Renal pelvis (tissue), 12 donors: ENCODE measurements at places on chromosomes 5 and 9.

GRCh38 chr9:78383130-78383529 is 86.2 kb downstream of the PSAT1 start:
- no peak for DNase-seq

GRCh38 chr5:159220206-159220605 is 10.9 kb upstream of the RNF145 start:
- no peak for DNase-seq

- DNase-seq = no peak
Observed at GRCh38 chr9:8419596-8420275, 620.2 kb upstream of the DMAC1 start.

DNA sequence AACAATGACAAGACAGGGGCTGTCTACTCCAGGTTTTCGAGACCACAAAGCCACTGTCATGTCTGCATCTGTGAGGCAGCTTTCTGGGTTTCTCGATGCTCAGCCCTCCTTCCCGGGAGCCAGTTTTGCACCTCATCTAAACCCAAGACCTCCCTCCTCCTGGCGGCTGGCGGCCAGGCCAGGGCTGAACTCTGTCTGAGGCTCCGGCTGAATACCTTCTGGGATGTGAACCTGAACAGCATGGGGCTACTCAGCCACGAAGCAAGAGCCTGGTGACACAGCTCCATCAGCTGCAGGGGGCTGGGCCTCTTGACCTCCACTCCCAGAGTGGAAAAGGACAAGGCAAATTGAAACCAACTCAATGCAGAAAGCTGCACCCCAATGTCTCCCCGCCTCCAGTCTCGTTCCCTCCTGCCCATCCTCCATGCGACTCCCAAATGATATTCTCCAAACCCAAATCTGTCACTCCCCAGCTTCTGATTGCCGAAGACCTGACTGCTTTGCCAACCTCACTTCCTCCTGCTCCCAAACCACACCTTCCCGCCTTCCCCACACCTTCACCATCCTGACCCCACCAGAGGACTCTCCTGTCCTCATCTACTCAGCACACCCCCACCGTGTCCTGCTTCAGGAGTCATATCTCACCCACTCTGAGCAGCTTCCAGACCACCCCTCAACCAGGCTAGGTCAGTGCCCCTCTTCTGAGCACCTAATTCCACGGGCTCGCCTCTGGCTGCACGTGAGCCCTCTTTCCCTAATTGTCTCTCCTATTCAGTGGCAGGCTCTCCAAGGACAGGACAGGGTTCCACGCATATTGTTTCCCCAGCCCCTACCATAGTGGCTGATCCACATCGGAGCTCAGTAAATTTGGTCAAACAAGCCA is 4.5 kb downstream of the ANKS6 start:
- peak; percentile 68 for DNase-seq

GRCh38 chr9:83526901-83527300 is 11.3 kb downstream of the FRMD3 start:
- DNase-seq = no peak

DNA sequence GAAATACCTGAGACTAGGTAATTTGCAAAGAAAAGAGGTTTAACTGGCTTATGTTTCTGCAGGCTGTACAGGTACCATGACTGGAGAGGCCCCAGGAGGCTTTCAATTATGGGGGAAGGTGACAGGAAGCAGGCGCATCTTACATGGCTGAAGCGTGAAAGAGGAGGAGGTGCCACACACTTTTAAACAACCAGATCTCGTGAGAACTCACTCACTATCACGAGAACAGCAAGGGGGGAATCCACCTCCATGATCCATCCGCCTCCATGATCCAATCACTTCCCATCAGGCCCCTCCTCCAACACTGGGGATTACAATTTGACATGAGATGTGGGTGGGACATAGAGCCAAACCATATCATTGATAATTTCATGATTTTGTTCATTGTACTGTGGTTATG is 2.5 kb upstream of the MED27 start:
- DNase-seq = no peak

DNA sequence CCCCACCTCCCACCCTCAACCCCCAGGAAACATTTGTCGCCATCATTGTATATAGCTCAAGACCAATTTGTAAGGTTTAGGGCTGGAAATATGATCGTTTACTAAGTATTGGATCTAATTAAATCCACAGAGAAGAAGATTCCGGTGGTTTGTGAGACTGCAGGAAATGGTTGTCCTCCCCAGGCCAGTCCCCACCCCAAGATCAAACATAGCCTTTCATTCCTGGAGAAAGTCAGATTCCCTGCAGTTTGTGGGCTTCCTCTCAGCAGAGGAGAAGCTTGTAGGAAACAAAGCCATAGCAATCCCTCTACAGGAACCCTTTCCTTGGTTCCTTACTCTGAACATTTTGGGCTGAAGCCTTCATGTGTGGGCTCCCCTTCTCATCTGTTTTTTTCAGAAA is 79.2 kb upstream of the TBCA start:
- DNase-seq = no peak

DNA sequence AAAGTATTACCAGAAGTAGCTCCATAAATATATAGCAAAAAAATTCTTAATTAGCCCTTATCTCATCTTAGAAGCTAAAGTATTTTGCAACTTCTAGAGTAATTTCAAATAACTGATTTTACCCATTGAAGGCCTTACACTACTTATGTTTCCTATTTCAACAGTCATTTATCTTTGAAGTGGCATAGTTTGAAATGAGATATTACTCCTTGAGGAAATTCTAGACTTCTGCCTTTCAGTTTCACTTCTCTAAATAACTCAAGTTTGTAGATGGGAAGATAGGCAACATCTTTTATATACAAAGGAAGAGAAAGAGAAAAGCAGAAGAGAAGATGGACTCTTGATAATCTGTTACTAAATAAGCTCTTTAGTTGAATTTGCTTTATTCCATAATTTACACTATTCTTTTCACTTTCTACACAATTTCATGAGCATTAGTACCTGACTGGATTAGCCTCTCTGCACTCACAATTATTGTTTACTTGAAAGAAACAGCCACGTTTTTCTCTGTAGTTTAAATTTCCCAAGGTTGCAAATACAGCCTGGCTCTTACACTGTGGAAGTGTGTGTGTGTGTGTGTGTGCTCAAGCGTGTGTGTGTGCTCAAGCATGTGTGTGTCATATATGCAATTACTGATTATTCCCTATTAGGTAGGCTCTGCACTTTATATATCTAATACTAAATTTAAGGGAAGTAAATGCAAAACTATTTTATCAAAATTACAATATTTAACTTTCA is 60.6 kb upstream of the EMB start:
- DNase-seq = peak; percentile 14

- DNase-seq = no peak
Observed at GRCh38 chr5:96716007-96716406, 53.8 kb downstream of the CAST start.

DNA sequence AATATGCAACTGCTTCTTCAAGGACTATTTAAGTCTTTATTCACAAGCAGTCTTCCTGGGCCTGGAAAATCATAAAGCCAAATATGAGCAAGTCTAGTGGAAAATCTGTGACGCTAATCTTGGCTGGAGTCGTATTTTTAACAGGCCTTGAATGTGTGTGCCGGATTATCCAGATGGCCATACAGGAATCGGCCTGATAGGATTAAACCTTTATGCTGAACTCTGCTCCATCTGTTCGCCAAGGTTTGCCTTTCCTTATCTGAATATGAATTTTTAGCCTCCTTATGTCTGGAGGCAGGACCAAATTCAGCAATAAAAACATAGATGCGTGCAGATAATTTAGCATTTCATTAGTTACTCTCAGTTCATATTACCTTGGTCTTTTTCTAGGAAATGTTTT is 294.5 kb downstream of the EBF1 start:
- DNase-seq = no peak

DNA sequence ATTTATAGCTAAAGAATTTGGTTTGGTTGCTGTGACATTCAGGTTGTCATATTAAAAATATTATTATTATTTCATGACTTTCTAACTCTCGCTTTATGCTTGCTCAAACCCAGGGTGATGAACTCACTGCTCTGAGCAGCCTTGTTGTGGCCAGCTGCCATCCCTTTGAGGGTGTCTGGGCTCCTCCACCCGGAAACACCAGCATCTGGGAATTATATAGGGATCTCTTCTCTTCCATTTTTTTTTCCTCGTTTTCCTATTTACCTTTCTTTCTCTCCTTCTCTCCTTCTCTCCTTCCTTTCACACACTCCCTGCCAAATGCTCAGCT is 355.8 kb upstream of the SMARCA2 start:
- DNase-seq = no peak

DNA sequence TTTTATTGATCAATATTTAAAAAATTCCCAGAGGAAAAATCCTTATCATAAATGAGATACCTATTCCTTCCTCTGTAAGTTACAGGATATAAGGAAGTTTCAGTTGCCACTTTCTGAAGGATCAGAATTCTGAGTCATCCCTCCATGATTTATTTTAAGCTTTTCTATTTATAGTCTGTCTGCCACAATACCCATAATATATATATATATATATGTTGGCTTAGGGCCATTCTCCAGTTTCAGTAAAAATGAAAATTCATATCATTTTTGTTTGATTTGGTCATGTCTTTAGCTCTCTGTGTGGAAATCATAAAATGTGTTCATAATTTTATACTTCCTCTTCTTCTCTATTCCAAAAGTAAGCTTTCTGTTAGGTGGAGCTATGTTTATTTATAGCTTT is 215.8 kb upstream of the CYLC2 start:
- DNase-seq = no peak

DNA sequence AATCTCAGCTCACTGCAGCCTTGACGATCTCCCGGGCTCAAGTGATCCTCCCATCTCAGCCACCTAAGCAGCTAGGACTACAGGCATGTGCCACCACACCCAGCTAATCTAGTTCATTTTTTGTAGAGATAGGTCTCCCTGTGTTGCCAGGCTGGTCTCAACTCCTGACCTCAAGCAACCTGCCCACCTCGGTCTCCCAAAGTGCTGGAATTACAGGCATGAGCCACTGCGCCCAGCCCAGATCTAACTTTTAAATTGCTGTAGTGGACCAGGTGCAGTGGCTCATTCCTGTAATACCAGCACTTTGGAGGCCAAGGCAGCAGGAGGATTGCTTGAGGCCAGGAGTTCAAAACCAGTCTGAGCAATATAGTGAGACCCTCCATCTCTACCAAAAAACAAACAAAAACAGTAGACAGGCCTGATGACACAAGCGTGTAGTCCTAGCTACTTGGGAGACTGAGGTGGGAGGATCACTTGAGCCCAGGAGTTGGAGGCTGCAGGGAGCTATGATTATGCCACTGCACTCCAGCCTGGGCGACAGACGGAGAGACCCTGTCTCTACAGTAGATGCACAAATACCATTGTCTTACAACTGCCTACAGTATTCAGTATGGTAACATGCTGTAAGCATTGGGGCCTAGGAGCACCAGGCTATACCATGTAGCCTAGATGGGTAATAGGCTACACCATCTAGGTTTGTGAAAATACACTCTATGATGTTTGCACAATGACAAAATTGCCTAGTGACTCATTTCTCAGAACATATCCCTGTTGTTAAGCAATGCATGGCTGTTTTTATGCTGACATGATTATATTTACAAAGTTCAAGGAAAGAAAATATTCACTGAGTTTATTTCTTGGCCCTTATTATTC is 1.5 kb upstream of the SIT1 start:
- no peak for DNase-seq

DNA sequence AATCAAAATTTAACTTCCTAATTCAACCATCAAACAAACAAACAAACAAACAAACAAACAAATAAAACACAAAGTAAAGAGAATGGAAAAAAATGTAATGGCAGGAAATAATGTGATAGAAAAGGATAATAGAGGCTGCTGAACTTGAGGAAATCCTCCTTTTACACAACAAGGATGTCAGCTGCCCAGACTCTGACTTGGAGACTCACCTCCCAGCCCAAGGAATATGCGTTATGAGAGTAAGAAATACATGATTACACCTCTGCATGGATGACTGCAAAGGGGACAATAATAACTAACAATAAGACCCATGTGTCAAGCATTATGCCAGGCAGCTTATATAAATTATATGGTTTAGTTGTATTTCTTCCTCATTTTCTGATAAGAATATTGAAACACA is 46.6 kb upstream of the JAK2 start:
- no peak for DNase-seq

DNA sequence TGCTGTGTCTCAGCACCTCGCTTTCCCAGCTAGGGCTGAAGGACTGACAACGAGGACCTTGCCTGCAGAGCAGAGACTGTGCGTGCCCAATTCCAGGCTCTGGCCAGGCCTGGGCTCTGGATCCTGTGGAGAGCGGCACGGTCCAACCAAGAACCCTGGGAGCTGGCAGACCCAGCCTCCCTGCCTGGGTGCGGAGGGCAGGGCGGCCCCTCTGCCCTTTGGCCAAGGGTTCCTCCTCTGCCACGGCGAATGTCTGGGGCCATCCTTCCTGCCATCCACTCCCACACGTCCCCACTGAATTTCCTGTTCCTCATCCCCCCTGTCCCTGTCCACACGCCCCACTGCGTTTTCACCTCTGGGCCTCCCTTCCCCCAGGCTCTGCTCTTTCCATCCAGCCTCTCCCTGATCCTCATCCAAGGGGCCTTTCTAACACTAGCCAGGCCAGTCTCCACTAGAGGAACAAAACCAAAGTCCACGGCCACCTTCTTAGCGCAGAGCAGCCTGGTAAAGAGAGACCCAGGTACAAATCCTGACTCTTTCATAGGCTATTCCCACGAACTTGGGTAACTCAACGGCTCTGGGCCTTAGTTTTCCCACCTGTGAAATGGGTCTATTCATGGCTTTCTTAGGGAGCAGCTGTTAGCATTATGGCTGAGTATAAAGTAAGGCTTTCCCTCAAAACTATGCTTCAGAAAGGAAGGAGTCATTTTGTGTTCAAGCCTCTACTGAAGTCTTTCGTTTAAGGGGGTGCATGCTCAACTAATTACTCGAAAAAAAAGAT is 95.5 kb upstream of the PHYKPL start:
- DNase-seq = no peak

- DNase-seq = no peak
Observed at GRCh38 chr9:106035806-106036205, 341.5 kb downstream of the TMEM38B start.

- DNase-seq = no peak
Observed at GRCh38 chr9:100111235-100111634, 12.2 kb downstream of the INVS start.

- no peak for DNase-seq
Observed at GRCh38 chr5:127340606-127341005, 50.0 kb downstream of the MEGF10 start.

GRCh38 chr9:71249729-71250317 is 128.4 kb upstream of the TRPM3 start:
- peak; percentile 73 for DNase-seq

DNA sequence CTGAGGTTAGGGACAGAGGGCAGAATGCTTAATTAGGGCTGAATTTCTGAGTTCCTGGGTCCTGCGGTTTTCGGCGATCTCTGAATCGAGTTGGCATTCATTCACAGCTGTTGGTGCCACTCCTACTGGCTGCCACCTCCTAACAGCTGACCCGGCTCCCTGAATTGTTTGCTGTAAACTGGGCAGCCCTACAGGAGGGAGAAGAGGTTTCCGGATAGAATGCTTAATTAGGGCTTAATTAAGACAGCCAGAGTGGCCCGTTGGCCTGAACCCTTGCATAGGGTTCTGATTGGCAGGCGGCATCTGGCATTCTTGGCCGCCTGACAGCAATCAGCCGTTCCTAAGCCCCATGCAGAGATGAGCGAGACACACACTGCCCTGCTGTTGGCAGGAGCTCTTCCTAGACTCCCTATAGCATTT is 25.7 kb downstream of the FRMPD1 start:
- no peak for DNase-seq

- no peak for DNase-seq
Observed at GRCh38 chr9:107933516-107933915, 443.9 kb upstream of the KLF4 start.
